GM06990 (cell line): ENCODE measurements at places on chromosomes 13 and 19.

GRCh38 chr19:4456476-4456842 is 1.1 kb downstream of the UBXN6 start:
- no peak for DNase-seq

DNA sequence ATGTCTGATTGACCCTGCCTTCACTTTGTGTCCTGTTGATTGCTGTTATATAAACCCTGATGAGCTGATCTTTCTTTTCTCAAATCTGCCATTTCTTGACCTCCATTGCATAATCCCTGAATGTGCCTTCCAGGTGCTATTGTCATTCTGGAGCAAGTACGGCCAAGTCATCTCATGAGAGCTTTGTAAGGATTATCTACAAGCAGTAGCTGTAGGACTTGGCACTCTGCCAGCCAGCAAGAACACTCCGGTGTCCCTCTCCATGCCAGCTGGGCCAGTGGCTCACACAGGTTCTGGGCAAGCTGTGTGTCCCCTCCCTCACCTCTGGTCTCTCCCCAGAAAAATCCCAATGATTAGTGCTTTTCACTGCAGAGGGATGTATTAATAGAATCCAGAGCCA is 348.1 kb downstream of the FOXO1 start:
- DNase-seq = no peak

DNA sequence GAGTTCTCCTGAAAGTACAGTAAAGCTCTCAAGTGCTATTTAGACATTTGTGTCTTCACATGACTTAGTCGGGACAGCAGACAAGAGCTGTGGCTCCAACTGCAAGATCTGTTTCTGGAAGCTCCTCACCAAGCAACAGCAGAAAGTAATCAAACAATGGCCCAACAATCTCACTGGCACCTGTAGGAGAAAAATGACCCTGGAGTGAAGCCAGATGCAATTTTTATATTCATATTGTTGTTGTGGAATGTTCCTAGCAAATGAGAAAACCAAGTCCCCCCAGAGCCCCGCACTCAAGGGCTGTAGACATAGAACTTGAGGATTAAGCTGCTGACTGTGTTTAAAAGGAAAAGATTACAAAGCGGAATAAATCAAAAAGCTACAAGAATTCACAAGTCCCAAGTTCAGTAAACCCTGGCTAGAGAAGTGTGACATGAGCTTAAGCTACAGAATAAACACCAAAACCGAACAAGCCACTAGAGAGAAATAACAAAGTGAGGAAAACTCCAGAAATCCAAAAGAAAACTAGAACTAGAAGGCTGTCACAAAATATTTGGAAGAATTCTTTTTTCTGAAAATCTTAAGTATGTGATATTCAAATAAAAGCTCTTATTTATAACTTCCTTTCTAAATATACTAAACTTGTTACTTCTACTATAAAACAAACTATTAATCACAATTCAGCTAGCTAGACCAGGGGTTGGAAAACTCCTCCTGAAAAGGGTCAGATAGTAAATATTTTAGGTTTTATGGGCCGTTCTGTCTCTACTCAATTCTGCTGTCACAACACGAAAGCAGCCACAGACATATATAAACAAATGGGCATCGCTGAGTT is 454.5 kb downstream of the SUCLA2 start:
- no peak for DNase-seq

DNA sequence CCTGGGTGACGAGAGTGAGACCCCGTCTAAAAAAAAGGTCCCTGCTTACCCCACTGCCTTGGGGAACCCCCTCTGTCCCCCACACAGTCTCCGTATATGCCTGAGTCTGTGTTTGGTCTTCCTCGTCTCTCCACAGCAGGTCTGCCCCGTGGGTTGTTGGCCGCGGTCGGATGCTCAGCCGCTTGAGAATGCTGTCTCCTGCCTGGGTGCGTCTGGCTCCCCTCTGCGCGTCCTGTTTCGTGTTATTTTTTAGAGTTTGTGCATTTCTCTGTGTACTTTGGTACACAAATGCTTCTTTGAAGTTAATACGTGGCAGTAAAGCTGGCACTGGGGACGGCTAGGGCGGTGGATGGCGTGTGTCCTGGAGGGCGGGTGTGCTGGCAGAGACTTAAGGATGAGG is 34.9 kb downstream of the KDM4B start:
- DNase-seq = no peak

GRCh38 chr19:1883784-1884183 is 1.5 kb downstream of the ABHD17A start:
- no peak for DNase-seq

- DNase-seq = no peak
Observed at GRCh38 chr19:16645140-16645539, 14.8 kb downstream of the SMIM7 start.

DNA sequence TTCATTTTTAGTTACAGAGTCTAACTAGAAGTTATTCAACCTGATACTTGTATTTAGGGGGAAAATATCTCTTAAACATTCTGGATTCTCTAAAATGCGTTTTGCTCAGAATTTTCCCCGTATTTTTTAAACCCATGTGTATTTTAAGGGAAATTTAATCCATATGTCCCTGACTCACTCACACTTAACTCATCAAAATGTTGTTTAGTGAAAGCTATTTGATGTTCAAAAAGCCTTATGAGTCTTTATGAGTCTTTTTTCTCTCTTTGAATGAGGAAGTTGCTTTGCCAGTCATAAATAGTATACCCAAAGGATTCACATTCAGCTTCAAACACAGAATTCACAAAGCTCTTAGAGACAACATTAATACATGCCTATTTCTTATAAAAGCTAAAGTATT is 16.4 kb downstream of the MAB21L1 start:
- no peak for DNase-seq

- DNase-seq = peak; percentile 61
Observed at GRCh38 chr19:18205200-18205892, 1.5 kb upstream of the RAB3A start.

- DNase-seq = no peak
Observed at GRCh38 chr13:113155982-113156655, 2.3 kb upstream of the PROZ start.

GRCh38 chr13:41764558-41764957 is 196.4 kb downstream of the VWA8 start:
- DNase-seq = no peak
